ENCODE measurements at places on chromosomes 1 and 21.

DNA sequence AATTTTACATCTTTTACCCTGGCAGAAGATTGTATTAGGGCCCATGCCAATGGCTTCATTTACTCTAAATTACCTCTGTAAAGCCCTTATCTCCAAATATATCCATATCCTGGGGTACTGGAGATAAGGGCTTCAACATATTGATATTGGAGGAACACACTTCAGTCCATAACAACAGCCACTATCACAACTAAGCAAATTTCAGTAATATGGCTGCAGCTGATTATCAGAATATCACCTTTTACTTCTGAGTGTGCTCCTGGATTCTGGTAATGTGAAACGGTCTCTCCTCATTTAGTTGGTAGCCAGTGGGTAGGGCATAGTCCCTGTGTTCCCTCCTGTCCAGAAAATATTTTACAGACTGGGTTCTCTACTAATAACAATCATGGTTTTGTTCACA is 53.3 kb downstream of the IVNS1ABP start:
- DNase-seq, result no peak

- DNase-seq, result no peak
Observed at GRCh38 chr1:36855699-36856494, 178.4 kb downstream of the GRIK3 start.

- peak; percentile 69 for DNase-seq
Observed at GRCh38 chr1:206489980-206490770, 17.2 kb upstream of the RASSF5 start.

GRCh38 chr1:232704694-232705680 is 75.1 kb upstream of the SIPA1L2 start:
- peak; percentile 96 for DNase-seq

- DNase-seq, result no peak
Observed at GRCh38 chr1:53342735-53343470, 15.0 kb upstream of the LRP8 start.

- no peak for DNase-seq
Observed at GRCh38 chr1:5660141-5660935, 331.9 kb downstream of the NPHP4 start.

DNA sequence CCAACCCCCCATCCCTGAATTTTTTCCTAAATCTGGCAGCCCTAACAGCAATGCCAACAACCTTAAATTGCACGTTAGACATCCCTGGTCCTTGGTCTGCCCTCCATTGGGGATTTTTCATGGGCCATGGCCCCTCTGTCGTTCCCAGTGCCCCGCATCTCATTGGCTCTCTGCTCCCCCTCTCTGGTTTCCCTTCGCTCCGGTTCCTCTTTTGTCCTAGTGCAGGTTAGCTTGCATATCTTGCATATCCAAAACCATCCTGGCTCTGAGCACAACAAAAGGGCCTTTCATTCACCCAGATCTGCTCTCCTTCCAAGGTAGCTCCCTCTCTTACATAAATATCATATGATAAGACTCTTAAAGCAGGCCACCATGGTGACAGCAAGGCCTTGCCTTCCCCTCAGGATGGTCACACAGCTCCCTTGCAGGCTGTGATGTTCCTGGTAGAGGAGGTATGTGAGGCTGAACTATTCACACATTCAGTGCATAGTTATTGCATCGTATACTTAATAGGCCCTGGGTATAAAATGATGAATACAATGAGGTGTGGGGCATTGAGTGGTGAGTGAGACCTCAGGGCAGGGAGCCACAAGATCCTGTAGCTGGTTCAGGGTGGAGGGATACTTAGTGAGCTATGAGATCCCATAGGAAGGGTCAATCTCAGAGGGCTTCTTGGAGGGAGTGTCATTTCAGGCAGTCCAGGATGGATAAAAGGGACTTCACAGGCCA is 45.2 kb downstream of the TENT5C start:
- DNase-seq, result no peak

GRCh38 chr1:81832573-81832972 is 31.8 kb downstream of the ADGRL2 start:
- peak; percentile 59 for DNase-seq

GRCh38 chr1:25174730-25175612 is 57.3 kb downstream of the SYF2 start:
- DNase-seq, result no peak

DNA sequence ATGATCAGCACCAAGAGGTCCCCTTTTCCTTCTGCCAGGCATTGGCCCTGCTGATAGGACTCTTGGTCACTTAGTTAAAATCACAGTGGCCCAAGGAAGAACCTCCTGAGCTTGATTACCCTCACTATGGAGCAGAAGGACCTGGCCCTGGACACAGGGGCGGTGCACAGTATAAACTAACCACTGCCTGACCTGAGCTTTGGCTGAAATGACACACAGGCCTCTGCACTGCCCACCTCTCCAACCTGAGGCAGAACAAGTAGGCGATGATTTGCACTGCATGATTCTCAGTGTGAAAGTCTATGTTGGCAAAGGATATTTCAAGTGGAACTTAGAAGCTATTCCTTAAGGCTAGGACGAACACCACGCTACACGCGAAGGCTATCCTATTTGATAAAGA is 48.5 kb downstream of the CAPN2 start:
- no peak for DNase-seq

- no peak for DNase-seq
Observed at GRCh38 chr1:17403081-17403480, 31.1 kb downstream of the PADI6 start.

DNA sequence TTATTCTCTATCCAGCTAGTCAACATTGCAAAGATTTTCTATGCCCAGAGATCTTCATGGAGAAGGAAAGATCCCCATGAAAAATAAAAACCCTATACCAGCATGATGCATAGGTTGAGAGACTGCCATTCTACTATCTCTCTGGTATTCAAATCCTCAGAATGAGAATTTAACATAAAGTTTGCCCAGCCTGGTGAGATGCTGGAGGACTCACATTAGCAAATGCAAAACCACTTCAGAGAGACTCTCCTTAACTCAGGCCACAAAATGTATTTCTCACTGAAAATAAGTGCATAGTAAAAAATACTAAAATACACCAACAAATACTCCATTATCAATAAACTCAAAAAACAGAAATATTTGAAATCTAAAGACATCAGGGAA is 430.0 kb upstream of the RUNX1 start:
- DNase-seq, result no peak

DNA sequence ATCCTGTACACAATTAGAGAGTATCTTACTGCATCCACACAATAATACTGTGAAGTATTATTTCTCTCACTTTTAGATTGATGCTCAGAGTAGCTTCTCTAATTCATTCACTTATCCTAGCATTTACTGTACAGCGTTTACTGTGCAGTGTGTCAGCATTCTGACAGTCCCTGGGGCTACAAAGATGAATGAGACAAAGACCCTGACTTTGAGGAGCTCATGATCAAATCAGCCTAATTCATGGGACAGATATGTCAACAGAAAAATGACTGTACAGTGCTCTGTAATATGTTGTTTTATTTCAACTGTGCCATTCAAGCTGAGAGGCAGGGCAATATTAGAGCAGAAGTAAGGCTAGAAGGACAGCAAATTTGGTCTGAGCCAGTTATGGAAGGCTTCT is 152.5 kb downstream of the ZNF648 start:
- no peak for DNase-seq

DNA sequence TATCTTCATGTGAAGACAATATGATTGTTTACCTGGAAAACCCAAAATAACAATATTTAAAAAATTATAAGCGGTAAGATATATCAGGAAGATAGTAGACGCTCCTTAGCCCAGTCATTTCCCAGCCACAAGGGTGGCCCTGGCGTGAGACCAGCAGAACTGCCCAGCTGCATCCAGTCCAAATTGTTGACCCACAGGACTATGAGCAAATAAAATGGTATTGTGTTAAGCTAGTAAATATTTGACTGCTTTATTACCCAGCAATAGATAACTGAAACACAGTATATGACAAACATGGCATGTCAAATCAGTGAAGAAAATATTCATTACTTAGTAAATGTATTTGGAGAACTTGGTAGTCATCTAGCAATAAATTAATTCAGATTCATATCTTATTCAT is 294.3 kb upstream of the SPAG17 start:
- DNase-seq, result no peak

GRCh38 chr1:38266197-38266520 is 219.6 kb upstream of the POU3F1 start:
- no peak for DNase-seq

GRCh38 chr21:16842696-16843035 is 670.2 kb upstream of the CXADR start:
- no peak for DNase-seq

- DNase-seq, result peak; percentile 41
Observed at GRCh38 chr1:115170377-115170776, 81.1 kb upstream of the TSPAN2 start.

GRCh38 chr1:151175041-151175741 is 590 bp downstream of the TMOD4 start:
- no peak for DNase-seq

DNA sequence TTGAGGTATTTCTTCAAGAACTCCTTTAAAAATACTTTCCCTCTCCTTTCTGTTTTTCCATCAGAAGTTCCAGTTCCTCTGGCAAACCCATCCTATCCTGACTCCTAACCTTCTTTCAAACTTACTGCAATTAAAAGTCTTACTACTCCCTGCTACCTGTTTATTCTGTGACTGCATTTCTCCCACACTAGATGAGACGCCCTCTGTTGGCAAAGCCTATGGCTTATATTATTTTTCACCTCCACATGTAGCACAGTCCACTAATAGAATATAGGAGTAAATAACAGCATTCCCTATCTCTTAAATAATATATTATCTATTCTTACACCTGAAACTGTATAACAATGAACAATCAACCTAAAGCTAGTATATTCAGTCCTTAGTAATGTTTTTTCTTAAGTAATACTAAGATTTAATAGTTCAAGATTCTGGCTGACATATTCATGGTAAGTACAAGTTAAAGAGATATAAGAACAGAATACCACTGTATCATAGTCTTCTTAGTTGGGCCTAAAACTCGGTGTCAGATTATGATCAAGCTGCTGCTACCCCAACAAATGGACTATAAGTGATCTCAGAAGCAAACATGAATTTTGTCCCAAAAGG is 54.8 kb downstream of the RAB3GAP2 start:
- no peak for DNase-seq

DNA sequence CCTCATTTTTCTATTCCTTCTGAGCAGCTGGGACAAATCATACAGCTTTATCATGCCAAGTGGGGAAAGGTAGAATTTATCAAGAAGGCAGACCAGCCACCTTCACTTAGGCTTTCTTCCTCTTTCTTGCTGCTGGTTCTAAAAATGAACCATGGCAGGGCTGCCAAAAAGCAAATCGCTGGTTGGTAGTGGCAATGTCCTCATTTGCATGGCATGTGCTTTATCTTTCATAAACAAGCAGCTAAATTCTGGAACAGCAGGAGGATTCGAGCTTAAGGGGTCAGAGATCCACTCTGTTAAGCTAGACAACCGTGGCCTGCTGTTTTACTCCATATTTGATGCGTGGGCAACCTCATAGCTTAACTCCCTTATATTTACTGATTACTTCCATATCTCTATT is 91.3 kb downstream of the RPE65 start:
- peak; percentile 70 for DNase-seq

DNA sequence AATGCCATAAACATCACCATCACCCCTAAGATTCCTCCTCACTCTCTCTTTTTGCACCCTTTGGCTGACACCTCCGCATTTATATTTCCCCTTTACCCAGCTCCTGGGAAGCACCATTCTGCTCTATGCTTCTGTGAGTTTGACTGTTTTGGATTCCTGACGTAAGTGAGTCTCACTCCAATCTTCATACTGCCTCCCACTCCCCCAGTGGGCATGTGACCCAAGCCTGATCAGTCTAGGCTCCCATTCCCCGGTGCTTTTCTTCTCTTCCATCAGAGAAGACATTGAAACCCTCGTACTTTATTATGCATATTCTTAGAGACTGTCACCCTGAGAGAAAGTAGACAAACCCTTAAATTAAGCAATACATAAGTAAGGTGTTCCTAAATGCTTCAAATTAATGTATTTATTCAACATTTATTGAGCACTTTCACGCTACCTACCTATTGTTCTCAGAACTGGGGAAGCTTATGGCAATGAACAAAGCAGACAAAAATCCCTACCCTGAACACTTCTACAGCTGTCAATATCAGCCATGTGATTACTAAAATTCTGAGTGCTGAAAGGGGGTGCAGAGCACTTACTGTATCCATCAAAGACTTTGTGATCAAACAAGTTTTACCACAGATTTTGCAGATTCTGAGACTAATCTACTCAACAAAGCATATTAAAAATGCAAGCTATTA is 43.4 kb upstream of the DIPK1A start:
- no peak for DNase-seq

DNA sequence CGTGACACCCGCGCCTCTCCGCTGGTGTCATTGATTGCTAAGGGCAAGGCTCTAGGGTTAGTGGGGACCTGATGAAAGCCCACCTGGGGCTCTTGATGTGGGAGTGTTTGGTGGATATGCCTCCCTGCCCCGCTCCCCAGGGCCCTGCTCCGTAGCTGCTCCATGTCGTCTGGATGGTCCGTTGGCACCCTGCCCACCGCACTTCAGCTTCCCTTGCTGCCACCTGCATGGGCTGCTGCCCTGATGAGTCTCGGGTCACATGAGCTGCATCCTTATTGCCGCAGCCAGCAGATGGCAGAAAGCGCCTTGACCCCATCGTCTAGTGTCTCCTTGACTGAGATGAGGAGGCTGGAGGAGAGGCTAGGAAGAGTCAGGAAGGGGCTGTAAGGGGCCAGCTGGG is 439.4 kb downstream of the CAMTA1 start:
- DNase-seq, result no peak

GRCh38 chr1:14466006-14466405 is 132.5 kb upstream of the KAZN start:
- DNase-seq, result no peak

DNA sequence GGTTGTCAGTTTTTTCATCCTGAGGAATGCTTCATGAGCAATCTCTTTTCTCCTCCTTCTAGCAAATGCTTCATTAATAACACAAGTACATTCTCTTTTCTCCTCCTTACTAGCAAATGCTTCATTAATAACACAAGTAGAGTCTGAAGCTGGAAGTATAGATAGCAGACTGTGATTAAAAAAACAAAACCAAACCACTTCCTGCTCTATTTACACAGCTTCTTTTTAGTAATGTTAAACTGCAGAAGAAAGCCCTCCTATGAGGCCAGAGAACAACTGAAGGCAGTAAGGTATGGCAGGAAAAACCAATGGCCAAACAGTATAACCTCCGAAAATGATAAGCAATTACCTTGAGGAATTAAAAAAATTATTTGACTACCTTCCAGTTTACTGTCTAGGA is 90.1 kb downstream of the ZSWIM5 start:
- no peak for DNase-seq

GRCh38 chr21:44285138-44285992 is at the start of gene AIRE:
AIRE (plus strand) TSS chr21:44285876; CDS start chr21:44286007, 131 bp downstream.
- no peak for DNase-seq

DNA sequence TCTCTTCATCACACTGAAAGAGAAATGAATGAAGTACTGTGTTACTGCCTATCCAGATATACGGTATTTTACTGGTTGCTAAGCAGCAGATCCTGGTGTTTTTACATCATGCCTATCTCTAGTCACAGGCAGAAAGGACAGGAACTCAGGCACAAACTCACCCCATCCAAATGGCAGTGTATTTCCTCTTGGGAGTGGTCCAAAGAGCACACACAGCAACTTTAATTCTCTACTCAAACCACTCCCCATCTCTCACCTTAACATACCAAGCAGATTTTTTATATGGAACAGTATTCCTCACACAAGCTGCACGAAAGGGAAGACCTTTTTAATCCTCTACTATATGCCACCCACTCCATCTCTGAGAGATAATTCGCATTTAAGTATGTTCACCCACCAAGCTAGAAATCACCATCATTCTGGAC is 27.3 kb downstream of the EIF4G3 start:
- DNase-seq, result peak; percentile 36

- no peak for DNase-seq
Observed at GRCh38 chr1:2558861-2559260, 2.7 kb downstream of the TNFRSF14 start.

GRCh38 chr1:236039740-236040685 is 24.9 kb downstream of the NID1 start:
- DNase-seq, result peak; percentile 67

All from amniotic epithelial cell (primary cell).